CMK (cell line): ENCODE measurements at places on chromosomes 13 and 19.

DNA sequence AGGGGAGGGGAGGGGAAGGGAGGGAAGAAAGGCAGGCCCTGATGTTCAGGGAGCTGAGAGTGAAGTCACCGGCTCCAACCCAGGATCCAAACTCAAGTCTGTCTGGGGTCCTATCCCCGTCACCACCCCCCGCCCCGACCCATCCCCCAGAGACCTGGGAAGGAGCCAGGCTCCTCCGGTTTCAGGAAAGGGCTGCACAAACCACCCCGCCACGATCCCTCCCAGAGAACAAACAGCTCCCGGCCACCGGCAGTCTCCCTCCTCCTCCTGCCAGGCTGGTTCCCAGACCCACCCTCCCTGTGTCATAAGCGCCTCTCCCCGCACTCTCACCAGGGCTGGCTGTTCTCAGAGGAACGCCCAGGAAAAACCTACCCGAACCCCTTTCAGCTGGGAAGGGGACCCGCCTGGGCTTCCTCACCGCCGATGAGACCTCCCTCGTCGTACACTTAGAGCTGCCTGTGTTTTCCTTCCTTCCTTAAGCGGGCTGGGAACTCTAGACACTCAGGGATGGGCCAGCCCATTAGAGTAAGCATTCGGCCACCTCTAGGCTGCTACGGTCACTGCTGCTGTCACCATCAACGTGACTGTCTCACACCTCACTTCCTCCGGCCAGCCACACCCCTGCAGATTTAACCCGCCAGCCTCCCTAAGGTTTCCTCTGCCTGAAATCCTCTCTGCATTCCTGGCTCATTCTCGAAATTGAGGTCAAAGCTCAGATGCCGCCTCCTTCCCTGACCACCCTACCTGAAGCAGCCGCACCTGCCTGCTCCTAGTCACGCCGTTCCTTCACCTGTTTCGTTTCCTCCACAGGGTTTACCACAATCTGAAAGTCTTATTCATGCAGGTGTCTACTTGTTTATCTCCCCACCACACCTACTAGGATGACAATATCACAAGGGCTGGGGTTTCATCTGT lies 6.3 kb upstream of the RDH13 start:
- DNase-seq: no peak

DNA sequence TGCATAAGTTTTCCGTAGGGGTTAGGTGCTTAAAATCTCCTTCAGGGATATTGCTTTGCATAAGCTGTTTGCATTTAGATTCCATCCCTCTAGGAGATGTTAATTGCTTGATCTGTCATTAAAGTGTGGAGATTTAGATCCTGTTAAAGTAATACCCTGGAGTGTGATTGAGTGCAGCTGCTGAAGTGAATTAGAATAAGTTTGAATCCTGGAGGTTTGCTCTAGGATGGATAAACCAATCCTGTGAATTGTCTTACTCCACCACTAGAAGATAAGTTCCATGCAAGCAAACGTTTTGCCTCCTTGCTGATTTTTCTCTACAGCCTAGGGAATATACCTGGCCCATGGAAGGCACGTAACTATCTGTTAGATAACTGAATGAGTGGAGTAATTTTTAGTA lies 1487.2 kb upstream of the PRR20A start:
- DNase-seq: no peak

- DNase-seq: no peak
Measured at GRCh38 chr19:42233678-42234292, 8.6 kb downstream of the GSK3A start.

DNA sequence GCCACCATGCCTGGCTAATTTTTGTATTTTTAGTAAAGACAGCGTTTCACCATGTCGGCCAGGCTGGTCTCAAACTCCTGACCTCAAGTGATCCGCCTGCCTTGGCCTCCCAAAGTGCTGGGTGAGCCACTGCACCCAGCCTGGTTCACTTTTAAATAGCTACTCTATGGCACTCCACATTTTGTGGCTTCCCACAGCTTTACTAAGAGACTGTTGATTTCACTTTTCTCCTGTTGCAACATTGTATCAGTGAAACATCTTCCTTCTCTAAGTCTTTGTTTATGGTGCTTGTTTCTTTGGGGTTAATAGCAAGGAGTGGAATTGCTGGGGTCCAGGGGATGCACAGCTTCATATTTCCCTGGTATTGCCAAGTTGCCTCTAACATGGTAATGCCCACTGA lies 12.3 kb downstream of the TMEM38A start:
- DNase-seq: no peak

- DNase-seq: peak; percentile 88
Measured at GRCh38 chr13:99496184-99497142, 4.8 kb upstream of the TM9SF2 start.

DNA sequence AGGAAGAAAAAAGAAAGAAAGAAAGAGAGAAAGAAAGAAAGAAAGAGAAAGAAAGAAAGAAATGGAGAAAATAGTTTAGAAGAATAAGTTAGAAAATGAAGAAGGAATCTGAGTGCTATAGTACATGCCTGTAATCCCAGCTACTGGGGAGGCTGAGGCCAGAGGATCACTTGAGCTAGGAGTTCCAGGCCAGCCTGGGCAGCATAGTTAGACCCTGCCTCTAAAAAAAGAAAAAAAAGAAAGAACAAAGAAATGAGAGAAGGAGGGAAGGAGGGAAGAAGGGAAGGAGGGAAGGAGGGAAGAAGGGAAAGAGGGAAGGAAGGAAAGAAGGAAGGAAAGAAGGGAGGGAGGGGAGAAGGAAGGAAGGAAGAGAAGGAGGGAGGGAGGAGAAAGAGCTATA lies 1339.8 kb downstream of the OLFM4 start:
- no peak for DNase-seq

DNA sequence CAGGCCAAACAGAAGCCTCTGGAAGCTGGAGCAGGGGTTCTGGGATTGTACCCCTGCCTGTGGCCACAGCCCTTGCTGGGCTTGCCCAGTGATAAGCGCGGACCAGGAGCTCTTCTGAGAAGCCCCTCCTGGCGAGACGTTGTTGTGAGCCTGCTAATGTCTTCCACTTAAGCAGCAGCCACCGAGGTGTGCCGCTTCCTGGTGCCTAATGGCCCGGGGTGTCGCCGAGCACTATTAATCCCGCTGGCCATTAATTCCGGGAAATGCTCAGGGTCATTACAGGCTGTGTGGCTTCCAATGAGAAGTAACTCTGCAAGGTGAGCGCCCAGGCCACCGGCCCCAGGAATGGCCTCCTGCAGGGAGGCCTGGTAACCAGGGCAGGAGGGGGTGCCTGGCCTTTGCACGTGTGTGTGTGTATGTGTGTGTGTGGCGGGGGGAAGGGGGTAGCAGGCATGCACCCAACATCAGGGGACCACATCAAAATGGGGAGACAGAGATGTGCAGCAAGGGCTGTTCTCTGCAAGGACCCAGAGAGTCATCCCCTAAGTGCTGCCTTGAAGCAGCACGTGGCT lies 175.0 kb downstream of the URI1 start:
- DNase-seq: no peak

DNA sequence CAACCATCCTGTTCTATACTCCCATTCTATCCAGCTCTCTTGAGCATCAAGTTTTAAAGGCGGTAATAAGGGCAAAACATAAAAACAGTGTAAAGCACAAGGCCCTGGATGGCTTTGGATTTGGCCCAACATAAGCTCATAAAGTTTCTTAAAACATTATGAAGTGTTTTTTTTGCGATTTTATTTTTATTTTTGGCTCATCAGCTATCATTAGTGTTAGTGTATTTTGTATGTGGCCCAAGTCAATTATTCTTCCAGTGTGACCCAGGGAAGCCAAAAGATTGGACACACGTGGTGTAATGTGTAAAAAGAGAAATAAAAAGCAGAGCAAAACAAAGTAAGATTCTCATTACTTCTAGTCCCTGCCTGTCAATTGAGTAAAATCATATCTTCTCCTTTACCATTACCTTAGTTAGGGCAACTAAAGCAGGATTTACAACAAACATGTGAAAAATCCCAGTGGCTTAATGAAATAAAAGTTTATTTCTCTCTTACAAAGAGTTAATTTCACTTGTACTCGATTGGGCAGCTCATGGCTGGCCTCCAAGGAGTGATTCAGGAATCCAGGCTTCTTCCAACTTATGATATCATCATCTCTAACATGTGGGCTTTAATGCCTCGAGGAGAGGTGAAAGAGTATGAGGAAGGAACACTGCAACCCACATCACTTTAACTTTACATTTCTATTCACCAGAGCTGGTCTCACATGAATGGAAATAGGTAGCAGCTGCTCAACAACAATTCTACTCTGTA lies 725.2 kb upstream of the SLITRK1 start:
- DNase-seq: no peak

DNA sequence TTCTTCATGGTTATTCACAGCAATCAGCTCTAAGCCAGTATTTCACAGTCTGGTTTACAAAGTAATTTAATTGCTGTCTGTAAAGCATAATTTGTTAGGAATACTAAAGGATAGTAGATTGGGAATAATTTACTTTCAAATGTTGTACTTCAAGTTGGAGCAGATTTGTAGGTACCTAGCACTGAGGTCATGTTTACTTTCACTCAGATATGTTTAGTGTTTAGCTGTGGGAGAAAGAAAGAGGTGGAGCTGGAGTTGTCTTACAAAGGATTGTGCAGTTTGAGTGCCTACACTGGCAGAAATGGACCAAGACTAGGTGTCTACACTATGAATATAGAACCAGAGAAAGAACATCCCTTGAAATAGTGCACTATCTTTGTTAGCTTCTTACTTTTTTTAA lies 464.6 kb downstream of the PCDH9 start:
- no peak for DNase-seq

GRCh38 chr13:31035185-31035965 lies 102.9 kb downstream of the TEX26 start:
- no peak for DNase-seq

DNA sequence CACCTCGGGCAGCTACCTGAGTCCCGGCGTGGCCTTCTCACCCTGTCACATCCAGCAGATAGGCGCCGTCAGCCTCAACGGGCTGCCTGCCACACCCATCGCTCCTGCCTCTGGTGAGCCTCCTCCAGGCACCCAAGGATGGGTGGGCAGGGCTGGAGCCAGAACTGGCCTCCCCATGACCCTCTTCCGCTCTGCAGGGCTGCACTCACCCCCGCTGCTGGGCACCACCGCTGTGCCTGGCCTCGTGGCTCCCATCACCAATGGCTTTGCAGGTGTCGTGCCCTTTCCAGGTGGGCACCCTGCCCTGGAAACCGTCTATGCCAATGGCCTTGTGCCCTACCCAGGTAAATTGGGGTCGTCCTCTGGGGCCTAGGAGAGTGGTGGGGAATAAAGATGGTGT lies 57.7 kb downstream of the CELF5 start:
- DNase-seq: no peak

DNA sequence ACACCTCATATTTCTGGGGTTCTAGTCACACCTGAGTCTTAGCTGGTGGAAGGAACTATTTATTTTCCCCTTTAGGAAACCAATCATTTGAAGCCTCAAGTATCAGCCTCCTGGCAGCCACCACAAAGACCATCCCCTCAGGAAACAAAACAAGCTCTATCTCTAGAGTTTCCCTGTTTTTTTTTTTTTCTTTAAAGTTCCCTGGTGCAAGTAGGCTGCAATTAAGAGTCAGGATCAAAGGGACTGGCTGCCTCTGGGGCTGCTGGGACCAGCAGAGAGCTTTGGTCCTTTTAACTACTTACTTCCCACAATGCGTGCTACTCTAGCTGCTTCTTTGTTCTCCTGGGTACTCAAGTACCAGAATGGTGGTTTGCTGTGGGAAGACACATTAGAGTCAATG lies 11.4 kb downstream of the MBNL2 start:
- no peak for DNase-seq

DNA sequence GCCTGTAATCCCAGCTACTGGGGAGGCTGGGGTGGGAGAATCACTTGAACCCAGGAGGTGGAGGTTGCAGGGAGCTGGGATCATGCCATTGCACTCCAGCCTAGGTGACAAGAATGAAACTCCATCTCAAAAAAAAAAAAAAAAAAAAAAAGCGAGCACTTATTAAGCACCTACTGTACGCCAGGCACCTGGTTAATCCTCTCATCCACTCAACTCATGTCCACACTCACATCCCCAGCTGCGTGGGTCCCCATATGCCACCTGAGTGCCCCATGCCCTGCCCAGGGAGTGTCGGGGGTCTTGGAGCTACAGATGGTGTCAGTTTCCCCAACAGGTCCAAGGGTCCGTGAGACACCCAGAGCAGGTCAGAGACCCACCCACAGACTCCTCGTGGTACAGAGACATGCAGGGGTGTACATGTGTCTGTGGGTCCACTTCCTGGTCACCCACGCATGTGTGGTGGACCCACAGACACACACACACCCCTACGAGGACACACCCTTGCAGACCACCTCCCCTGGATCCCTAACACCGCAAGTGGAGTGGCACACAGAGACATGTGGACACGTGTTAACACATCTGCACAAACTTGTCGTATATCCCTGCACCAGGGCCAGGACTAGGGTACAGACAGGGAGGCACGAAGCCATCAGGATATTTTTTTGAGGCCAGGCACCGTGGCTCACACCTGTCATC lies 3.5 kb downstream of the INSL3 start:
- no peak for DNase-seq

GRCh38 chr13:105069106-105069505 lies 1466.4 kb downstream of the EFNB2 start:
- DNase-seq: no peak

GRCh38 chr13:23468811-23469210 lies 35.3 kb upstream of the SACS start:
- no peak for DNase-seq

DNA sequence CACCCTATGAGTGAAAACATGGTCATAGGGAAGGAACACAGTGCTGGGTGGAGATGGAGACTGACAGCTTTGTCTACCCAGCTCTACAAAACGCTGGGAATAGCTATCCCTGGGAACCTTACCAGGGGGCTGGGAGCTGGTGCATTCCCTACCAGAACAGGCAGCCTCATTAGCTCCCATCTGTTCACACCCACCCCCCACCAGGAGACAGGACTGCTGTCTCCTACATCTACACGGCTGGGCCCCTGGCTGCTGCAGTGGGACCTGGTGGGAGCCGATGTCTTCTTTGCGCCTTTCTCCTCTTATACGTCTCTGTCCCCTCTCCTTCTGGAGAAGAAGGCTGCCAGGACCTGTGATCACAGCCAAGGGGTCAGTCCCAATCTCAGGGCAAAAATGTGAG lies 90.8 kb downstream of the UQCRFS1 start:
- DNase-seq: no peak

DNA sequence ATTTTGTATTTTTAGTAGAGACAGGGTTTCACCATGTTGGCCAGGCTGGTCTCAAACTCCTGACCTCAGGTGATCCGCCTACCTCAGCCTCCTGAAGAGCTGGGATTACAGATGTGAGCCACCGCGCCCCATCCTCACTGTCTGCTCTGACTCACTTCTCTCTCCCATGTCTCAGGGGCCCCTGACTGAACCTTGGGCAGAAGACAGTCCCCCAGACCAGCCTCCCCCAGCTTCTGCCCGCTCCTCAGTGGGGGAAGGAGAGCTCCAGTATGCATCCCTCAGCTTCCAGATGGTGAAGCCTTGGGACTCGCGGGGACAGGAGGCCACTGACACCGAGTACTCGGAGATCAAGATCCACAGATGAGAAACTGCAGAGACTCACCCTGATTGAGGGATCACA lies 5.0 kb downstream of the SIGLEC9 start:
- DNase-seq: no peak

DNA sequence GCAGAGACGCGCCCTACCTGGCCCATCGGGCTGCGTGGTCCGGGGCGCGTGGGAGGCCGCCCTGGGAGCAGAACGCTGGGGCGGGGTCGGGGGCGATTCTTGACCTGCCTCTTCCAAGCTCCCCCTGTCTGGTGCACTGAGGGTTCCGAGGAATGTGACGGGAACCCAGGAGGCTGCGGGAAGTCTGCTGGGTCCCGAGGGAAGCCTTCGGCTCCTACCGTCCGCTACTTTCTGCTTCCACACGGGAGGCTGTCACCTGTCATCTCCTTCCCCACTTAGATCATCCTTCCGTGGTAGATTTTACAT lies 781 bp upstream of the SPRYD7 start:
- no peak for DNase-seq
